ENCODE measurements at places on chromosomes 1 and 21.
A peak's percentile ranks its signal among the peaks of the same experiment; 100 is the strongest.

- DNase-seq: peak; percentile 79
Measured at GRCh38 chr1:31182352-31182751, 57.3 kb downstream of the NKAIN1 start.

GRCh38 chr1:172356620-172357019, 63.9 kb upstream of the C1orf105 start:
- no peak for DNase-seq

DNA sequence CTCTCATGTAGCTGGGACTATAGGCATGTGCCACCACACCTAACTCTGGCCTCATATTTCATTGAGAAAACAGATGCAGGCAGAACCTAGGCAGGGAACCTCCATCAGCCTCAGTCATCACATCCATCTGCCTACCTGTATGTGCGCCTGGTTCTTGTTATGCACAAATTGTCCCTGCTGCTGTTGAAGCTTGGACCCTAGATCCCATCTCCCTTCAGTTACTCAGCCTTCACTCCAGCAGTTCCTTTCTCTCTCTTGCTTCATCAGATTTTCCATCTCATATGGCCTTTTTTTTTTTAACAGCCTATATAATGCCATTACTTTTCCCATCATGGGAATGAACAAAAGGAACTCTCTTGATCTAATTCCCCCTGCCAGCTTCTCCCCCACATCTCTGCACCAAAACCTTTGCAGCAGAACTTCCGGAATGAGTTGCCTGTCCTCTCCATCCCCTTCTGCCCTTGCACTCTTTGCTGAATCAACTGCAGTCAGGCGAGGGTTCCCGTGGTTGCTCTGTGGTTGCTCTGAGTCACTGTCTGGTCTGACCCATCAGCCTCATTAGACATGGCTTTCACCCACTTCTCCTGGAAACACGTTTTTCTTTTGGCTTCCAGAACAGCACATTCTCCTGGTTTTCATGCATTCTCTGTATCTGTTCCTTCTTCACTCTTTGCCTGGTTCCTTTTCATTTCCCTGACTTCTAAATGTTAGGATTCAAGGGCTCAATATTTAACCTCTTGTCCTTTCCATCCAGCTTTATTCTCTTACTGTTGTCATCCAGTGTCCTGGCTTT, 41.5 kb downstream of the UBE4B start:
- DNase-seq: peak; percentile 79

- DNase-seq: no peak
Measured at GRCh38 chr1:190192627-190193026, 285.0 kb downstream of the BRINP3 start.

GRCh38 chr21:36431252-36431651, 46.1 kb downstream of the CHAF1B start:
- no peak for DNase-seq

DNA sequence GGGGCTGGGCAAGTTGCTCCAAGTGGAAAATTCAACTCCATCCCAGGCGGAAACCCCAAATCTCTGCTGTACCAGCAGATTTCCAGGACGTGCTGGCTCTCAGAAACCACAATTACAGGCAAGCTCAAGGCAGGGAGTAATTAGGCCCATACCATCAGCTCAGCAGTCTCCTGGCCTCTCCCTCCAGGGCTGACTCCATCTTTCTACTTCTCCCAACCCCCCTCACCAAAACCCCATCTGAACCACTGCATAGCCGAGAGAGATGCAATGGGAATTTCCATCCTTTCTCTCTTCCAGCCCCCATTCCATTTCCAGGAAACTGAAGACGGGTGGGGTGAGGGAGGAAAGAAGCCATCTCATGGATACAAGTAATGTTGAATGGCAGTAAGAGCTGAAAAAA, 41.2 kb downstream of the ARHGEF11 start:
- no peak for DNase-seq

- DNase-seq: no peak
Measured at GRCh38 chr1:101496109-101496508, 259.3 kb downstream of the S1PR1 start.

DNA sequence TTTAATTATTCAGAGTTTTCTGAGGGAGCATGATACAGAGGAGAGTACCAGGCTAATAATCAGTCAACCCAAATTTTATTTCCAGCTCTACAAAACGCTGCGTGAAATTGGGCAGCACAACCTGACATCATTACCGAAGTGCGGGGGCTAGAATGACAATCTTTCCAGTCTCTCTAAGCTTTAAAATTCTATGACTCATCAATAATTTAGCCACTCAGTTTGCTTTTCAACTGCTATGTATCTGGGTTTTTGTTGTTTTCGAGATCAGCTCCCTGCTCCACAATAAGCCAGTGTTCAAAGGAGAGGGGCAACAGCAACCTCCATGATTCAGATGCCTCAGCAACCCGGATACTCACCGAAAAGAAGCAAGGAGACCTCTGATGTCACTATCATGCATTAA, 13.9 kb downstream of the SORT1 start:
- no peak for DNase-seq

GRCh38 chr1:224668984-224669383, 52.9 kb downstream of the CNIH3 start:
- DNase-seq: no peak

GRCh38 chr1:22451702-22452480, at the start of gene ZBTB40:
Gene ZBTB40, plus strand, starts transcription at chr1:22451851. Its CDS starts 38,098 bp downstream, at chr1:22489949.
- DNase-seq: peak; percentile 98

DNA sequence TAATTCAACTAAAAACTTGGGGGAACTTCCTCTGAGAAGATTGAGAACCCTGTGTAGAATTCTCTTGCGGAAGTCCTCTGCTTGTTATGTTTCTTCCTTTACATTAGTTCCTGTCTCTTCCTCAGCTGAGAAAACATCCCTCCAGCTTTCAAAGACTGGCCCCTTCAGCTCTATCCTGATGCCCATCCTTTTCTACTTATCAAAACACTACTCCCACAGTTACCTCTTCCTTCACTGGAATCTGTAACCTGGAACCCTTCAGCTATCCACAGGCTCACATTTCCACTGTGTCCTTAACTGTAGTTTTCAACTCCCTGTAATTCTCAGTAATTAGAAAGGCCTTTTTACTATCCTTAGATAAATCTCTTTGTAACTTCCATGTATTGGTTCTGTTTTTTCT, 6.0 kb upstream of the DEDD start:
- DNase-seq: no peak

- DNase-seq: no peak
Measured at GRCh38 chr1:27011976-27012563, 580 bp downstream of the TENT5B start.

GRCh38 chr1:85689775-85690404, 18.3 kb downstream of the ZNHIT6 start:
- DNase-seq: no peak

DNA sequence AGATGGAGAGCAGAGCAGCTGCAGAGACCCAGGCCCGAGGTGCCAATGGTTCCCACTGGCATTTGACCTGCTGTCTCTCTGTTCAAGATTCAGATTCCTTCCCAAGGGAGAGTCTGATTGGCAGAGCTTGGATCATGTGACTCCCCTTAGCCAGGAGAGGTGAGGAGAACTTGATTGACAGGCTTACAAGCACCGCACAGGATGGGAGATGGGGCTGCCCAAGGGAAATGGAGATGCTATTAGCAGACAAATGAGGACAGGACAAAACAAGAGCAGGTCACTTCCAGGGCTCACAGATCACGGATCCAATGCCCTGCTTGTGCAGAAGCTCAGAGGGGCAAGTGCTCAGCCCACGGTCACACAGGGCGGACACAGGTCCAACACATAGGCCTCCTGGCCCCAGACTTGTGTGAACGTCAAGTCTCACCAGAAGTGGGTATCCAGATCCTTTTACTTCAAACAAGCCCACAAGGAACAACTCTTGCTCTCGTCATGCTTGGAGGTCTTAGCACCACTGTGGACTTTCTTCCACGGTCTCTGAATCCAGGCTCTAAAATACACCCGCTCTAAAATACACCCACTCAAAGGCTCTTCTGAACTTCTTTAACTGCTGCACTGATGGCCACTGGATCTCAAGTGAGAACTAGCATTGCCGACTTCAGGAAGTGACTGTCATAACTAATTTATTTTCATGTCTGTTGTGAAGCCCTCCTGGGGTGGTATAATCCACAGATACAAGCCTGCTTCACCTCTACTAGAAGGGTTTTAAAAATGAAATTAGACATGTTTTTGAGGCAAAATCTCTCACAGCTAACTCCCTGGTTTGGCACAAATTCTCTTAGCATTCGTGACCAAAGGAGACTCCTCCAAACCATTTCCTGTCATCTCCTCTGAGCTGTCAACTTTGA, 274.9 kb downstream of the RRAGC start:
- no peak for DNase-seq

DNA sequence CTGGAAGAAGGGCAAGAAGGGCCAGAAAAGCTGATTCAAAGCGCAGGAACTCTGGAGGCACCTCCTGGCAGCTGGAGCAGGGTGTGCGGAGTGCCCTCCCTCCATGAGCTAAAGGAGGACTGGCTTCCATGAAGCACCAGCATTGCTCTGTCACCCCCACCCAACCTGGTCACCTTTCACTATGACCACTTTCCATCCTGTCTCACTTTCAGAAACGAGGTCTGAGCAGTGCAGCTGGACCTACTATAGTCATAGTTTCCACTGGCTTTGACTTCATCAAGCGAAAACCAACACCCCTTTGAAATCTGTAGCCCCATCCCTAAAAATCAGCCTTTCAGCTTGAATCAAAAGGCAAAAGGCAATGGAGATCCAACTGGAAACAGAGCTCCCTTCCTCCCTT, 84.8 kb upstream of the CACNA1E start:
- no peak for DNase-seq

DNA sequence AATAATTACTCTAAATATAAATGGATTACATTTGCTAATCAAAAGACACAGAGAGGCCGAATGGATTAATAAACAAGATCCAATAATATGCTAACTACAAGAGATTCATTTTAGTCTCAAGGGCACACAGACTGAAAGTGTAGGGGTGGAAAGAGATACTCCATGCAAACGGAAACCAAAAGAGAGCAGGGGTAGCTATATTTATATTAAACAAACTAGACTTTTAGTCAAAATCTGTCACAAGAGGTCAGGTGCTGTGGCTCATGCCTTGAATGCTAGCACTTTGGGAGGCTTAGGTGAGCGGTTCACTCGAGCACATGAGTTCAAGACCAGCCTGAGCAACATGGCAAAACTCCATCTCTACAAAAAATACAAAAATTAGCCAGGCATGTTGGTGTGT, 33.6 kb upstream of the DISP1 start:
- no peak for DNase-seq

GRCh38 chr1:92940541-92940940, 20.7 kb downstream of the DIPK1A start:
- DNase-seq: no peak

DNA sequence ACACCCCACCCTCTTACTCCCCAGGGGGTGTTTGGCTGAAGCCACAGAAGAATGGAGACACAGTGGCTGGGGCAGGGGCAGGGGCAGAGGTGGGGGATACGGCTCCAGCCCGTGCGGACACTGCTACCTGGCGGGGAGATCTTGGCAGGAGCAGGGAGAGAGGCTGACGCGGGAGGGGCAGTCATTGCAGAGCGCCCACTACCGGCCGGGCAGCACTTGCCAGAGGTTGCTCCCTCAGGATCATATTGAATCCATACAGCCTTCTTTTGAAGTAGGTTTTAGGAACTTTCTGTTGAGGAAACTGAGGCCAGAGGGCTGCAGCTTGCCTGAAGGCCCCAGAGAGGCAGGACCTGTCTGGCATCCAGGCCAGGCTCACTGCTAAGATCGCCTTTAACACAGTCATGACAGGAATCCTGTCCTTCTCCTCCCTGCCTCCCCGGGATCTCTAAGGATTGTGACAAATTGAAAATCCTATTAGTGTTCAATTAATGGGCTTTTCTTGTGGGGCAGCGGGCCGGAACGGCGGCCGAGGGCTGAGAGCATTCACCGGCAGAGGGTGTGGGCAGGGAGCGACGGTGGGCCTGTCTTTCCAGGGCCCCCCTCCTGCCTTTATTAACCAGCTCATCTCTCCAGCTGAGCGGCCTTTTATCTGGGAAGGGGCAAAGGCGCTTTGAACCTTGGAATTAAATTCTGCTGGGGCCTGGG, 65.5 kb upstream of the WNT4 start:
- DNase-seq: no peak

- no peak for DNase-seq
Measured at GRCh38 chr21:45499970-45500577, 42.2 kb downstream of the SLC19A1 start.

- DNase-seq: no peak
Measured at GRCh38 chr1:201427963-201428362, 6.4 kb upstream of the TNNI1 start.

DNA sequence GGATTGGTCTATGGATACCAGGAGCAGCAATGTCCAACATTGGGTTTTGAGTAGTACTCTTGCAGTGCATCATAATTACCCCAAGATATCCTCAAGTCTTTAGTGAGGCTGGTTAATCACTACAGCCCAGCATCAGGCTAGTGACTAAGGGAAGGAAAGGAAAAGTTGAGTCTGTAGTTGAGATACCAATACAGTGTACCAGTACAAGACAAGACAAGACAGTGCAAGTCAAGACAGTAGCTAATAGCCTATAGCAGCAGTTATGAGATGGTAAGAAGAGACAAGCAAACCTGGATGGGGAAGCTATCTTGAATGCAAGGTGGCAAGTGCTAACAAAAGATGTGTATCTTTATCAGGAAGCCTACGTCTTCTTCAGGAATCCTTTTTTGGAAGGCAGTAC, 13.3 kb upstream of the GNG12 start:
- no peak for DNase-seq

- no peak for DNase-seq
Measured at GRCh38 chr1:24111262-24111995, 506 bp downstream of the MYOM3 start.

GRCh38 chr1:209673631-209674417, 1.4 kb upstream of the G0S2 start:
- no peak for DNase-seq

- DNase-seq: peak; percentile 54
Measured at GRCh38 chr1:179706339-179706941, 36.7 kb upstream of the FAM163A start.

- peak; percentile 54 for DNase-seq
Measured at GRCh38 chr1:244050014-244050834, 859 bp upstream of the ZBTB18 start.

GRCh38 chr1:62790716-62791115, 6.8 kb downstream of the ATG4C start:
- no peak for DNase-seq

DNA sequence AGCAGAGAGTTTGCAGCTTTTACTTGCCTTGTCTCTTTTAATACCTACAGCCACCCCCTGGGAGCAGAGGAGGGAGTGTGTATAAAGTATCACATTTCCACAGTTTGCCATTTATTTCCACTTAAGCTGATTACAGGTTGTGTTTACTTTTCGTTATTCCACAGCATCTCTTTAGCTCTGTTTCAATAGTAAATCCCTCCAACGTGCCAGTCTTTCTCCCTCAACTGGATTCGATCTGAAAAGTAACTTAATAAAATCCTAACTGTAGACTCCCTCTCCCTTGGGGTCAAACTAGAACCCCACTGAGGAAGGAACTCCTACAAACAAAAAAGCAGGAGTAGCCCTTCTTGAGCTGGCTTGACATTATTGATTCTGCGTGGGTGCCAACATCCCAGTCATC, 3.1 kb upstream of the FCGR2A start:
- DNase-seq: no peak

GRCh38 chr1:39081271-39082009, 55.3 kb downstream of the NDUFS5 start:
- no peak for DNase-seq

GRCh38 chr1:164589961-164590507, 31.1 kb downstream of the PBX1 start:
- DNase-seq: no peak
